Central memory CD4-positive, alpha-beta T cell (primary cell): ENCODE measurements at places on chromosomes 6 and 20.

- DNase-seq: no peak
Measured at GRCh38 chr6:160790028-160790792, 88.2 kb downstream of the PLG start.

- no peak for DNase-seq
Measured at GRCh38 chr20:17786221-17786718, 86.5 kb downstream of the BANF2 start.

- DNase-seq: no peak
Measured at GRCh38 chr6:43744931-43745727, 24.9 kb upstream of the VEGFA start.

DNA sequence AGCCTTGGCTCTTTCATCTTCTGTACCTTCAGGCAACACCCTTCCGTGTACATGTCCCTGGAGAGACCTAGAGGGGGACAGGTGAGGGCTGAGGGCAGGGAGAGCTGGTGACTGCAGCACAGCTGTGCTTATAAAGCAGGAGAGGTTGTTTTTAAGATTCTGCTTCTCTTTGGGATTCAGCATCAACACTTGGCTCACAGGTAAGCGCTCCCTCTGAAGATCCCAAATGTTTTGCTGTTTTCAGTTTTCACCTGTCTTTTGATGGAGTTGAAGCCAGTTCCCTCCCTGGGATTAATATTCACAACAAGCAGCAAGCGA is 19.4 kb upstream of the TRAF3IP2 start:
- DNase-seq: no peak

DNA sequence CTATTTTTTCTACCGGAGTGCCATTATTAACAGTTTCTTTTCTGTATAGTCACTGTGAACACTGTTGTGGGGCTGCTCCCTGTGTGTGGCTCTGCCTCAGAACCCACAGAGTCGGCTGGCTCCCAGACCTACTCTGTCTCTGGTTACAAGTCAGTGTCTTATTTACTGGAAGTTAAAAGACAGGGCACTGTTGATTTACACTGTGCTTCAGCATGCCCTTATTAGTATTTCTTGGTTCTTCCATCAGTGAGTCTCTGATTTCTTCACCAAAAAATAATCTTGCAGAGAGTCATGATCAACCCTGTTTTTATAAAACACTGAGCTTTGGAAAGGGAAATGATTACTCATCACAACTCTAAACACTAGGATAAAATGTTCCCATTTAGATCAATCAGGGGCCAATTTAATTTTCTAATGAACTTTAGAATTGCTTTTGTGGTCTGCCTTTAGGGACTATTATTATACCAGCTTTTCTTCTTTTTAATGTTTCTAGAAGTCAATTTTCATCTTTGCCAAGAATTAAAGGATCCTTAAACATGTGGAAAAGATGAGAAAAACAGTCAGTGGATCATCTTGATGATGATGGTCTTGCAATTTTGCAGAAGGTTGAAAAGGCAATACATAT is 92.6 kb downstream of the UTRN start:
- no peak for DNase-seq

DNA sequence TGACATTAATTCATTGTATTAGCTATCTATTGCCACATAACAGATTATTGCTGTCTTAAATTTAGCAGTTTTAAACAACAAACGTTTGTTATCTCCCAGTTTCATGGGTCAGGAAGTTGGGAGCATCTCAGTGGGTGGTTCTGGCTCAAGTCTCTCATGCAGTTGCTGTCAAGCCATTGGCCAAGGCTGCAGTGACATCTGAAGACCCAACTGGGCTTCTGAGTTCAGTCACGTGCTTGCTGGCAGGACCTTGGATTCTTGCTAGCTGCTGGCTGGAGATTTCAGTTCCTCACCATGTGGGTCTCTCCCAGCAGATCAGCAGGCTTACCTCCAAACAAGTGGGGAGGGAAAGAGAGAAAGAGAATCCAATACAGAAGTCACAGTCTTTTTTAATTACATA is 152.6 kb upstream of the EXOC2 start:
- no peak for DNase-seq

DNA sequence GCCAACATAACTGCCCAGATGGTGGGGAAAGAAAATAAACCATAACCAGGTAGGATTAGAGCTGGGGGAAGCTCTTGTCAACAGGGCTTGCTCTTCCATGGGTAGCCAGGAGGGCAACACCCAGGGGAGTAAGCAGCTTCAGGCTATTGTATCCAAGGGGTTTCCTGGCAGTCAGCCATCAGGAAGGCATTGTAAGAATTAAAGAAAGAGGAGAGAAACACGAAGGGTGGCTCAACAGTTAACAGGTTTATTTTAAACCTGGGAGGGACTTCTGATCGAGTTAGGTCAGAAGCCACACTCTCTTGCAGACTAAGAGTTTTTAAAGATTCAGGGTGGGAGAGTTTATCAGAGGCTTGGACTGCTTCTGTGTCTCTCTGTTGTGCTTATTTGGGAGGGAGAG is 114.2 kb downstream of the QRSL1 start:
- no peak for DNase-seq

GRCh38 chr6:144478483-144478882 is 193.3 kb downstream of the UTRN start:
- DNase-seq: no peak

- no peak for DNase-seq
Measured at GRCh38 chr6:42571611-42572342, 7.9 kb downstream of the UBR2 start.

- DNase-seq: no peak
Measured at GRCh38 chr6:1614448-1615150, 4.9 kb downstream of the FOXC1 start.

- DNase-seq: no peak
Measured at GRCh38 chr6:99602520-99603420, 3.9 kb upstream of the PRDM13 start.

DNA sequence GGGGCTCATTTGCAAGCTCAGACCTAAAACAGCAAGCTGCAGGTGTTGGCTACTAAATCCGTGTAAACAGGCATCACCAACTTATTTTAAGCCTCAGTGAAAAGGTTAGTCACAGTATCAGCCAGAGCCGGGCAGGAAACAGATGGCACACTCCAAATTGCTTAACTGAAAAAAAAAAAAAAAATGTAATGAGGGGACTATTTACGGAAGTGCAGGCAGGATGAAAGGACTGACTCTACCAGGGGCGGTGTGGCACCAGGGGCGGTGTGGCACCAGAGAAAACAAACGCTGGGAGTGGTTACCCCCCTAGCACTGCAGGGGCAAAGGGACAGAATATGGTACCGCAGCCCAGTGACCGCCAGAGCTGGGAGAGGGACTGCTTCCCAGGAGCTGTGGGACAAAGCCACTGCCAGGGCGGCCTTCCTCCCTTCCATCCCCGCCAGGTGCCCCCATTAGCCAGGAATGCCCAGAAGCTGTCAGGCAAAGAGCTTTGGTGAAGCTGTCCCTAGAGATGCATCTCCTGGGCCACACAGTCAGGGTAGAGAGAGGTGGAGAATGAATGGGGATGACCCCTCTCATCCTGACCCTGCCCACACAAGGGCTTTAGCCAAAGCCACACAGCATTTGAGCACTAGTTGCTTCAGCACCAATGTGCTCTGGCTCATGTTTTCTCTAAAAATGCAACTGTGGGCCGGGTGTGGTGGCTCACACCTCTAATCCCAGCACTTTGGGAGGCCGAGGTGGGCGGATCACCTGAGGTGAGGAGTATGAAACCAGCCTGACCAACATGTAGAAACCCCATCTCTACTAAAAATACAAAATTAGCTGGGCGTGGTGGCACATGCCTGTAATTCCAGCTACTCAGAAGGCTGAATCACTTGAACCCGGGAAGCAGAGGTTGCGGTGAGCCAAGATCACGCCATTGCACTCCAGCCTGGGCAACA is 39.6 kb upstream of the GFOD1 start:
- no peak for DNase-seq

DNA sequence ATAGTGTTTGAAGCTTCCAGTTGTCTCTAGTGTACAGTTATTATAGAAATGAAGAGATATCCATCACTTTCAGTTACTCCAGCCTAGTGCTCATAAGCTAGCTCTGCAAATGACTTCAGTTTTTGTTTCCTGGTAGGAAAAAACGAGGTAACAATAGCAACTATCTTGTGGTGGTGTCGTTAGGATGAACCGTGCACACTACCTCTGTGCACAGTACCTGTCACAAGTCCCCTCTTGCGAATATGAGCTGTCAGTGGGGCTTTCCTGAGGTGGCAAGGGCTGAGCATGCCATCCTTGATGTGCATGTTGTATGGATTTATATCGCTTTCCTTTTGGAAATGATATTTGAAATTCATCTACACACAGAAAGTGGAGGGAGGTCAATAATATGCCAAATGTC is 151.8 kb downstream of the ARID1B start:
- DNase-seq: no peak

- DNase-seq: no peak
Measured at GRCh38 chr6:131636880-131637792, at the start of gene ENPP3. ENPP3 (plus strand) TSS chr6:131637302; CDS start chr6:131637385, 83 bp downstream.

DNA sequence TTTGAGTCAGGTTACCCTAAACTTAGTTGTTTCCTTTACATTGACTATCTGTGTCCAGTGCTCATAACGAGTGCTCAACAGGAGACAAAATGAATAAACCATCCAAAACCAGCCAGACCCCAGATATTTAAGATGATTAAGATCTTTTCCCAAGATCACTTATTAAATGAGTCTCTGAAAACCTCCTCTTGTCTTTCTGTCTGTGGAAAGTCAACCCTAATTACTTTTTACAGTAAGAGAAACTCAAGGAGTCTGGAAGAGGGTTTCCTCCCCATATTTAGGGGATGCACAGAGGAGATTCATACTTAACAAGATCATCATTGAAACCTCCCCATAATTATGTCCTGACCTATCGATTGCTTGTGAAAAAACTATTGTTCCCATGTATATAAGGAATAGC is 84.0 kb downstream of the CAP2 start:
- DNase-seq: no peak

GRCh38 chr20:57595041-57596030 is 24.9 kb downstream of the ZBP1 start:
- no peak for DNase-seq

DNA sequence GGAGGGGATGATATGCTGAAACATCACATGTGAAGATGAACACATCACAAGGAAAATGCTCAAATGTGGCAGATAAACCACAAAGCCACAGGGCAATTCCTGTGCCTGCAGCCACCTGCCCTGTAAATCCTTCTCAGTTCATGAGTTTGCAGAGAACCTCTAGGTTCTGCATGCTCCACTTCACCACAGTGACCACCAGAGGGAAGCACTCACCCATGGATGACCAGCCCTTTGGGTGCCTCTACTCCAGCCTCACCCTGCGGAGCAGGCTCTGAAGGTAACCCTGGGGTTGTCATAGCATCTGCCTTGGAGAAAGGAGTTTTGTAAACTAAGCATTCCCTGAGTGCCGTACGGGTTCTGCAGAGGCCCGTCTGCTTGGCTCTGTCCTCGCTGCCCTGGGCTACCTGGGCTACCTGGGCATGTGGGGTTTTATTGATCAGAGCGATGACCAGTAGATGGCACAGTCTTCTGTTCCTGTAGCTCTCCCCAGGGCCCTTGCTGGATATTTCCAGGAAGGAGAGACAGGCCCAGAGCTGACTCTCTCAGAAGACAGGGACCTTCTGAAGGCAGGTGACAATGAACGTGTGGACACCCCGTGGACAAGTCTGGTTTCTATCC is 31.7 kb upstream of the CST1 start:
- no peak for DNase-seq

- DNase-seq: no peak
Measured at GRCh38 chr6:151057061-151057460, 182.7 kb upstream of the AKAP12 start.

DNA sequence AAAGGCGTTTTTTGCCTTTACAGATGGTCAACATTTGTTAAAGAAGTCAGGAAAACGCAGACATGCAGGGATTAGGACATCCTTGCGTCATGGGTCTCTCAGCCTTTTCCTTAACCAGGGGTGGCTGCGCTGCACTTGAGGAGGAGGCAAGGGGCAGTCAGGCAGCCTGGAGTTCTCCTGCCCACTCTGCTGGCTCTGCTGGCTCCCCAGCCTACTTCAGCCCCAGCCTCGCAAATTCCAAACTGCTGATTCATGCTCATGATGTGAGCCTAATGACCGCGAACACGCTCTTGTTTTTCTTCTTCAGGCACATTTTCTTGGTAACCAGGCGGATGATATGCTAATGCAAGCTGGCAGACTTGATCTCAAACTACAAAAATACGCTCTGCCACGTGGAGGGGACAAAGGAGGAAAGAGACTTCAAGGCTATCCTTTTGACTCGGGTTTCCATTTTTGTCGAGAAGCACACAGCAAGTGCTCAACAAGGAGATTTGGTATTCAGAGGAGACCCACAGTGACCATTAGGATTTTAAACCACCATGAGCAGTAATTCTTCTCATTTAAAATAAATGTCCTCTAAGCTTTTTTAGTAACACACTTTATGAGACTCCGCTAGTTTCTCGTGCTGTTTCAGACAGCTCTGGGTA is 290.3 kb upstream of the STXBP5 start:
- DNase-seq: no peak

- no peak for DNase-seq
Measured at GRCh38 chr6:6925391-6926164, 182.2 kb upstream of the RREB1 start.

GRCh38 chr20:63549679-63550282 is 2.2 kb upstream of the SRMS start:
- no peak for DNase-seq

DNA sequence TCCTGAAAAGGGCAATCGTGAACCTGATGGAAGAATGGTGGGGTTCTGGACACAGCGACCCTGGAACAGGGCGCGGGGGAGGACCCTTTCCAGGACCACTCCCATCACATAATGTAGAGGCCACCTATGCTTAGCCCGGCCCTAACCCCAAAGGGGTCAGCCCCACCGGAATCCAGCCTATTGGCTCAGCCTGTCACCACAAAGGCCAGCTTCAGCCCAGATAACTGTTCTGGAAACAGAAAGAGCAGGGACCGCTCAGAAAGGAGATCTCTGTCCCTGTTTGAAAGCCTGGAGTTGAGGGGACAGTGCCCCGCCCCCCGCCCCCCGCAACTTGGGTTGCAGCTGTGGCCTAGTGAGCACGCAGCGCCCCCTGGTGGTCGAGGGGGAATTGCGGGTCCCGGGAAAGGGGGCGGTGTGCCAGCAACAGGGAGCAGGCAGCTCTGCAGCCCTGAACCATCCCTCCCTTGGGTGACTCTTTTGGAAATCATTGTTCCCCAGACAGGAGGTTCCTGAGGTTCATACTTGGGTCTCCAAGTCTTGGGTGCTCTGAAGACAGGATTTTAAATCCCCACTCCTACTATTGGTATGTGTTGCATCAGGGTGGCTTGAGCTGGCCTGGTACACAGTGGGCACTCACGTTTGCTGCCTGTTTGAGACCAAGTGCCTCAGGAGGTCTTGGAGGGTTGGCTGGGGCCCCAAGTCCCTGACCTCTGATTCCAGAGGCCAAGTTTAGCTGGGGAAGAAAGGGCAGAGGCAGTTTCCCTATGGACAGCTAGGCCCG is 1.5 kb downstream of the SIGLEC1 start:
- DNase-seq: peak; percentile 47

- peak; percentile 26 for DNase-seq
Measured at GRCh38 chr20:52972965-52973819, 1.0 kb downstream of the TSHZ2 start.

- no peak for DNase-seq
Measured at GRCh38 chr6:35248300-35248699, 11.2 kb upstream of the ZNF76 start.

- no peak for DNase-seq
Measured at GRCh38 chr20:46838011-46838410, 56.6 kb upstream of the EYA2 start.
